ENCODE measurements at places on chromosomes 2 and 18.

- no peak for DNase-seq
These were observed 230.0 kb downstream of the ACTR3 start for GRCh38 chr2:114119862-114120261.

GRCh38 chr2:67229706-67230105 is 167.4 kb upstream of the ETAA1 start:
- DNase-seq = no peak

DNA sequence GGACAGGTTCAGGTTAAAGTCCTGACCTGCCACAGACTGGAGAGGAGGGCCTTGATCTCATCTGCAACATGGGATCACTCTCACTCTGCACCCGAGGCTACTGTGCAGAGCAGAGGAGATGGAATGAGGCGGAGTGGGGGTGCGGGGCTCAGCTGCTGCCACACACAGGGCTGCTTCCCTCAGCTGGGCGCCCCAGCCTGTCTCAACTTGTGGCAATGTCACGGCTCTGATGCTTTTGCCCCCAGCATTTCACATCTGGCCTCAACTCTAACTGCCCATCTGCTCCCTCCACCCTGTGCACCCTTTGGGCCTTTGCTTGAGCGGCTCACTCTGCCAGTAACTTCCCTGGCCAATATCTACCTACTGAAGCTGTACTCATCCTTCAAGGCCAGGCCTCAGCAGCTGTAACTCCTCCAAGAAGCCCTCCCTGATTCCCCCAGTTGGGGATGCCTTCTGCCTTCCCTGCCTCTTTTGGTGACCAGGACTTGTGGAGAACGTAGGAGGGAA is 70.3 kb downstream of the POLR1A start:
- DNase-seq = no peak

GRCh38 chr2:171923206-171923605 is 945 bp downstream of the HAT1 start:
- DNase-seq = no peak

DNA sequence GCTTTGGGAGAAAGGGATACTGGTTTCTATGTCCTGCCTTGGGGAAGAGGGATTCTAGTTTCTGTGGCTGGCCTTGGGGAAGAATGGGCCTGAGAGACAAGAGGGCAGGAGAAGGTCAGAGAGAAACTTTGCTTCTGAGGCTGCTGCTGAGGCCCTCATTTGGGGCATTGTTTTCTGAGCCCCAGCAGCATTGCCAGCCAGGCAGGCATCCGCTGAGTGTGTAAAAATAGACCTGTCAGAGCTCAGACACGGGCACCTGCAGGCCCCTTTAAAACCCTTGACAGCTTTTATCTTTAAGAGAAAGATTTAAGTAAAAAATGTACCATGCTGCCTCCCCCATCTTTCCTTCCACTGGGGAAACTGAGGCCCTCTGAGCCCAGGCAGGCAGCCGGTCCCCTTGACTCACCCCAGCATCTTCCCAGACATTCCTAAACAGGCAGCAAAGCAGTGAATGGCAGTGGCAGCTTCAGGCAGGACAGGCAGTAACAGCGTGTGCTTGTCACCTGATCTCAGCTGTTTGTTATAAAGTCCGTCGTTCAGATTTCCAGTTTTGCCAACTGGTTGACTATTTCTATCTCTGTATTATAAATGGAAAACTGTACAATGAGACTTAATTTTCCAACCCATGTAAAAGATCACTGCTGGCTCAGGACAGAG is 27.6 kb downstream of the MLPH start:
- no peak for DNase-seq

Data from NCI-H1417 treated with DMSO at 0.1 percent for 48 hours (cell line).